Uterine smooth muscle cell (primary cell): ENCODE measurements at places on chromosomes 6 and 20. TPM values are rescaled to one million over a fixed set of nuclear protein-coding genes. Genes with fewer than 3 reads are reported as not detected.

Gene TXLNB
- total RNA-seq = 0.37 and 0.44 TPM in 2 replicates

Gene GABRR1
- total RNA-seq = not detected in 2 replicates

Gene CCN2
- total RNA-seq = 18.2 and 51.6 TPM in 2 replicates

Gene CLPSL1
- total RNA-seq = not detected in 2 replicates

Gene SIRPA
- total RNA-seq = 8.2 and 11.5 TPM in 2 replicates

Gene PSORS1C2
- not detected in 2 replicates for total RNA-seq

Gene AVP
- not detected in 2 replicates for total RNA-seq

Gene PNLDC1
- total RNA-seq = not detected in 2 replicates

Gene KCNK16
- not detected in 2 replicates for total RNA-seq

Gene C6orf52
- total RNA-seq = 1.00 and 1.5 TPM in 2 replicates

Gene BTN1A1
- total RNA-seq = not detected in 2 replicates

Gene RNF144B
- total RNA-seq = 0.55 and 0.62 TPM in 2 replicates

Gene NCOA5
- total RNA-seq = 9.2 and 11.1 TPM in 2 replicates

Gene ULBP1
- total RNA-seq = 0.12 and 0.22 TPM in 2 replicates

Gene ZSCAN12
- 9.3 and 9.5 TPM in 2 replicates for total RNA-seq

Gene TRIM15
- not detected in 2 replicates for total RNA-seq

Gene TMEM200A
- total RNA-seq = 99.1 and 116 TPM in 2 replicates

Gene GHRH
- not detected in 2 replicates for total RNA-seq

Gene TMC2
- total RNA-seq = not detected in 2 replicates

Gene CGAS
- total RNA-seq = 6.1 and 7.4 TPM in 2 replicates

Gene HCRTR2
- total RNA-seq = not detected in 2 replicates

Gene ADGRF5
- total RNA-seq = under 0.01 TPM in 2 replicates

Gene HLA-DPA1
- 0.55 and 4.0 TPM in 2 replicates for total RNA-seq
